ENCODE measurements at places on chromosomes 2 and 18.

GRCh38 chr18:6644836-6645627, 84.5 kb upstream of the ARHGAP28 start:
- no peak for DNase-seq

GRCh38 chr2:124640221-124640750, 615.2 kb downstream of the CNTNAP5 start:
- DNase-seq, result no peak

DNA sequence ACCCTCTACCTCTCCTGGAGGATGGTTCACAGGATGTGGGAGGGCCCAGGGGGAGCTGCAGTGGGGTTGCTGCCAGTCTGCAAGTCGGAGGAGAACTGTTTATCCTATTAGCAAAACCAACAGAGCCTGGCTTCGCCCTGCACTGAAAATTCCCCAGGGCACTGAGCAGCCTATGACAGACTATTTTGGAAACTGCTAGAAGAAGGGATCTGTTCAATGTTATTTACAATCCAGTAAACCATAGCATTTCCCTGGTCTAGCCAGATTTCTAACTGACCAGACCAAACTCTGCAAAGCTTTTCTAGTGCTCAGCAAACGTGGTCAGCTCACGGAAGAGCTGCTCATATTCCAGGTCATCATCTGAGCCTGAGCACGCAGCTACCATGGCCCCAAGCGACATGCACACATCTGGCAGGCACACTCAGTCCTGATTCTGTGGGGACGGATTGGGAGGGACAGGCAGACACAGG, 64.8 kb upstream of the PID1 start:
- no peak for DNase-seq

- DNase-seq, result no peak
Measured at GRCh38 chr18:60191926-60192325, 180.6 kb downstream of the MC4R start.

DNA sequence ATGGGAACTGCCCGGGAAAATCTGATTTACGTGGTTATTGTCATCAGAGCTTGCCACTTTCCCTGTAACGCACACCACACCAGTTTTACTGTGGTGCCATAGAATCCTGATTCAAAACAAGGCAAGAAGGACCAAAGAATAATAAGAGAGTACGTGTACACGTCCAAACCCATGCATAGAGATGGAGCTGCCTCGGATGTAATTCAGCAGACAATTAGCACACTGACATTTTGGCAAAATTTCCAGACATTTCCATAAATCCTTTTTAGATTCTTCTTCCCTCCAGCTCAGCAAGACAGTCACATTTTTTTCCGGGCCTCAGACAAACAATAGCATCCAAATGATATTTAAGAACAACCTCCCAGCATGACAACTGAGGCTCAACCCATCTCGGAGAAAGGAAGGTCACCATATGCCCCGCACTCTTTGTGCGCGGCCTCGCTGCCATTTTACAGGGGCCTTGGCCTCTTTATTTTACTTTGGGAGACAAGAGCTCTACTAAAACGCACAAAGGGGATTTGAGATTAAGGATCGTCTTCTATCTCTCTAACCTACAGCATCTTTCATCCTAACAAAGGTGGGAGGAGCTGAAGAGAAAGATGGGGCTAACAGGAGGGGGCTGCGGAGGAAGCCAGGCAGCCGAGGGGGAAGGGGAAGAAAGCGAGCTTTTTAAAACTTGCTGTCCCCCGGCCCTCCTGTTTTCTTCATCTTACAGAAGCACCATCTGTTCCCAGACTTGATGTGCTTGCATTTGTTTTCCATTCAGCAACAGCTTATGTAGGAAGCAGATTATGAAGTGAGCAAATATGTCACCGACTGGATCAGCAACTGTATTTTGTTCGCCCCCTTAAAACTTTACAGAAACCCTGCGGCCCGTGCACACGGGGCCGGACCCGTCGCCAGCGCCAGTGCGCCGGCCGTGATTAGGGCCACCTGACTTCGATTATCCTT, 61.0 kb downstream of the CDCA7 start:
- DNase-seq, result no peak

- DNase-seq, result no peak
Measured at GRCh38 chr2:18639756-18640453, 50.5 kb upstream of the NT5C1B start.

DNA sequence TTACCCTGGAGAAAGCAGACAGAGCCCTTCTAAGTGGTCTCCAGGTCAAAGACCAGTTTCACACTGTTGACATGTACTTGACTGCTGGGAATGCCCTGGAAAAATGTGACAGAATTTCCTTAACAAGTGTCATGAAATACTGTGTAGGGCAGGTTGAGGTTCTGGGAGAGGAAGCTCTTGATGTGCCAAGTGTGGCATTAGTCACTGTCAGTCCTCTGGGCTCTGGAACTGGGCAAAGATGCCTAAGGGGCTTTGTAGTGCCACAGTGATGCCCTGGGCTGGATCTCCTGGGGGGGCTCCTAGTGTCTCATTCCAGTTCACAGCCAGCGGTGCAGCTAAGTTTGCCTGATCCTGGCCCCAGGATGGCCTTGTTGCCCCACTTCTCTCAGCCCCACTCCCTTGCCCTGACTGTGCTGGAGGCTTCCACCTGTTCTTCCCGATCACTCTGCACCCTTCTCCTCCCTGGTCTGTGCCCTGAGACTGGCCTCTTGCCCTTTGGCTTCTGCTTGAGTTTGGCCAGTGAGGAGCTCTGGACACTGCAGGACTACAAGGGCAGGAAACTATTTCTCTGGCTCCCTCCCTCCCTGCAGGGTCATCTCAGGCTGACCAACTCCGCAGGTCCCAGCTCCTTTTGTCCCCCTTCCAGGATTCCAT, 27.0 kb upstream of the FAM124B start:
- no peak for DNase-seq
